ENCODE measurements at places on chromosomes 3 and 15.
A peak's percentile ranks its signal among the peaks of the same experiment; 100 is the strongest.

DNA sequence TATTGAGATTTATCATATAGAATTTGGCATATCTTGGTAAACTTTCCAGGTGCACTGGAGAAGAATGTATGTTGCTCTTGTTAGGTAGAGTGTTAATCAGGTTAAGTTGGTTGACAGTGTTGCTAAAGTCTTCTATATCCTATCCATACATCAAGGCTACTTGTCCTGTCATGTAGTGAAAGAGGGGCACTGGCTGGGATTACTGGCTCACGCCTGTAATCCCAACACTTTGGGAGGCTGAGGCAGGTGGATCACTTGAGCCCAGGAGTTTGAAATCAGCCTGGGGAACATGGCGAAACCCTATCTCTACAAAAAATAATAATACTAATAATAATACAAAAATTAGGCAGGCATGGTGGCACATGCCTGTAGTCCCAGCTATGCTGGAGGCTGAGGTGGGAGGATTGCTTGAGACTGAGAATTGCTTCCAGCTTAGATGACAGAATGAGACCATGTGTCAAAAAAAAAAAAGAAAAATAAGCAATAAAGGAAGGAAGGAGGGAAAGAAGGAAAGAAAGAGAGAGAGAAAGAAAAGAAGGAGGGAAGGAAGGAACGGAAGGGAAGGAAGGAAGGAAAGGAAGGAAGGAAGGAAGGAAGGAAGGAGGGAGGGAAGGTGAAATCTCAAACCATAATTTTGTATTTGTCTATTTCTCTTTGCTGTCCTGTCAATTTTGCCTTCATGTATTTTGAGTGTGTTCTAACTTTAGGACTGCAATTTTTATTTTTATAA, 57.4 kb upstream of the IQSEC1 start:
- DNase-seq: no peak

- DNase-seq: no peak
These were observed 74.3 kb downstream of the RBPMS2 start for GRCh38 chr15:64701051-64701450.

GRCh38 chr3:38268522-38268921, 2.9 kb downstream of the SLC22A13 start:
- DNase-seq: no peak

DNA sequence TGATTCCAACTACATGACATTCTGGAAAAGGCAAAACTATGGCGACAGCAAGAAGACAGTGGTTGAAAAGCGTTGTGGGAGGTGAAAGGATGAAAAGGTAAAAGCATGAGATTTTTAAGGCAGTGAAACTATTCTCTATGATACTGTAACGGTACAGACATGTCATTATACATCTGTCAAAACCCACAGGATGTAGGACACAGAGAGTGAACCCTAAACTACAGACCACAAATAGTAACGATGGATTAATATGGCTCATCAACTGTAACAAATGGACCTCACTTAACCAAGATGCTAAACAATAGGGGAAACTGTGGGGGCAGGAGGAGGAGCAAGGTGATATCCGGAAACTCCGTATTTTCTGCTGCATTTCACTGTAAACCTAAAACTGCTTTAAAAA, 39.1 kb downstream of the MYO9A start:
- no peak for DNase-seq

DNA sequence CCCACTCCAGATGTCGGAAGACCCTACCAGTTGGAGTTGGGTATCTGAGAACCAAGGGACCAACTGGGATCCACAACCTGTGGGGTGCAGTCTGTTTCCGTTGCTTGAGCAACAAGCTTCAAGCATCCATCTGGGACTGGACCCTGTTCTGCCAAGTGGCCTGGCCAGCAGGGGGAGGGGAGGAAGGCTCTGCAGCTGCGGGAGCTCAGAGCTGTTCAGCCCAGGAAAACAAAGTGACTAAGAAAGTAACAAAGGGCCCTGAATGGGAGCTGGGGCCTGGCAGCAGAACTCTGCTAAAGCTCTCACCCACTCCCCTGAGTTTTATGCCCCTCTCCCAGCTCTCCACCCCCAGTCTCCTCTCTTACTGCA, 2.7 kb downstream of the TYRO3 start:
- DNase-seq: no peak

DNA sequence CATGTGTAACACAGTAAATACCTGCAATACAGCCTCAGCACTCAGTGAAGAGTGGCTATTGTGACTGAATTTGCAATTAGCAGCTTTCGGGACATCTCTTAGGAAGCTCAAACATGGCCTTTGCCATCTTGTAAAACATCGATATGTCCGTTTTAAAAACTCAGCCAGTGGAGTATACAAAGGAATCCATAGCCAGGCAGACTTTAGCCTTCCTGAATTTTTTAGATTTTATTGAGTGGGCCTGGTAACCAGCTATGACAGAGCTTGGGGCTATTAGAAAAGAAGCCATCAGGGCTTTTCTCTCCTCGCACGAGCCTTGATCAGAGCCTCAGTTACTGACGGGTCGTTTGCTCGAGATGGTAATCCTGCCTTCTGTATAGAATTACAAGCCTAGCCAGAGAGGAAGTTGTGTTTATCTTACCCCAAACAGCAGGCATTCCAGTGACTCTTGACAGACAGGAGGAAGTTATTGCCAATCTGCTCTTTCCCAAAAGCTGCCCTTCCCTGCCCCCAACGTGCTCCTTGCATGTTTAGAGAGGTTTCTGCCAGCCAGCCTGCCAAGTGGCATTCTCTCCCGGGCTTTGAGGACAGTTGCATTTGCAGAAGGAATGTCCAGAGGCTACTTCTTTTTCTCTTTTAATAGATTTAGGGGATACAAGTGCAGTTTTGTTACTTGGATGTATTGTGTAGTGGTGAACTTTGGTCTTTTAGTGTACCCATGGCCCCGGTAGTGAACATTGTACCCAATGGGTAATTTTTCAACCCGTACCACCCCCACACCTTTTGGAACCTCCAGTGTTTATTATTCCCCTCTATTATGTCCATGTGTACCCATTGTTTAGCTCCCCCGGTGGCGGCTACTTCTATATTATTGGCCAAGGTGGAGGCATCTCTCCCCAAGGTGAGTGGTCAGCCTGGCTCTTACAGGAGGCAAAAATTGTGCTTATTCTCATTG, 40.6 kb downstream of the ITPR1 start:
- peak; percentile 95 for DNase-seq

DNA sequence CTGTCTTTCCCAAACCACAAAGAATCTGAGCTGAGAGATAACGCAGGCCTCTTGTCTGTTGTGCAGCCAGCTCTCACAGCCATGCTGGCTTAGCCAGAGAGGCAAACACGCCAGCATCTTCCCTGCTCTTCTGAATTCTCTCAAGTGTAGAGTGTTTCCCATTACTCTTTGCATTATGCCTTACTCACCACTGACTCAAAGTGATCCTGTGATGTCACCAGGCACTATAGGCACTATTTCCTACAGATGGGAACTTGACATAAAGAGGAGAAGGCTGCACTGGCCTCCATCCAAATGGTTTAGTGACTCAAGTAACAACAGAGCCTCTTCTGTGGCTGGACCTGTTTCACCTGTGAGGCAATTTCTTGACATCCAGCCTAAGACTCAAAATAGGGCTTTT, 44.4 kb downstream of the PDZRN3 start:
- DNase-seq: no peak

DNA sequence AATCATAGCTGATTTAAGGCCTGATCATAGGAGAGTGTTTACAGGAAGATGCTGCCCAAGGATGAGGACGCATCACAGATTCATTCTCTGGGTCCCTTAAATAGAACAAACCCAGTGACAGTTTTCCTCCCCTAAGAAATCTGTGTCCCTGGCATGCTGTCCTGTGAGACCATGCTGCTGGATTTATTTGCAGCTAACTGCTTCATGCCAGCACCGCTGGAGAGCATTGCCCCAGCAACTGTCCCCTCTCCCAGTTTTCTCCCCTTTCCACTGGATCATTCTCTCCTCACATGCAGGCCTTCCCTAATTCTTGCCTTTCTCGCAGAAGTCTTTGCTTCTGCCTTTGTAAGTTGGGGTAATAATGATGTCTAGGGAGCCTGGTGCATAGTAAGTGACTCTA, 29.3 kb upstream of the DCP1A start:
- DNase-seq: no peak

DNA sequence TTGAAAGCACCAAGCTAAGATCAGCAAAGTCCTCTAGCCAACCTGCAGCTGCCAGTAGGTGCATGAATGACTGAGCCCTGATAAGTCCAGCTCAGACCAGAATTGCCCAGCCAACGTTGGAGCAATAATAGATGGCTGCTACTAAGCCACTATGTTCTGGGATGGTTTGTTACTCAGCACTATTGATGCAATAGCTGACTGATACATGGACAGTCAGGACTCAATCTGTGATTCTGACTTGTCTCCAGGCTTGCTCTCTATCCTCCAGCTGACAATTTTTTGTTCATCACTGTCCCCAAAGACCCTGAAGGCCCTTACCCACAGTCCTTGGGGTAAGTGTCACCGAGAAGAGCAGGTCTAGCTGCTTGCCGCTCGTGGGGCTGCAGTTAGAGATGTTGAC, 55.3 kb downstream of the CDCP1 start:
- DNase-seq: no peak

DNA sequence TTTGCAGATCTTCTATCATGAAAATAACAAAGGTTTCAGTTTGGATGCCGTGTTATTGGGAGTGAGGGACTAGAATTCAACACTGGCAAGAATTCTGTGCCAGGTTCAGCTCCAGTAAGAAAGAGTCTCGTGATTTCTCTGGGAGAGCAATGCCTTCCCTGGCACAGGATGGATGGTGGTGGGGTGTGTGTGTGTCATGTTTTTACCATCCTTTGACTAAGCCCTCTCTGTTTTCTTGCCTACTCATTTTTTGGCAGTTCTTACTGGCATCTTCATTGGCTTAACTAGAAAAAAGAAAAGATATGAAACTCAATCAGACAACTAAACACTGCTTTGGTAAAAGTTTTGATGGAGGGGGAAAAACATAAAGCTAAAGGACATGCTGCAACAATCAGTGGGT, 86.6 kb downstream of the FMN1 start:
- no peak for DNase-seq

- DNase-seq: no peak
These were observed 176.6 kb downstream of the XXYLT1 start for GRCh38 chr3:195094191-195094921.

- DNase-seq: no peak
These were observed 425.0 kb upstream of the ADAMTS9 start for GRCh38 chr3:65112751-65113300.

DNA sequence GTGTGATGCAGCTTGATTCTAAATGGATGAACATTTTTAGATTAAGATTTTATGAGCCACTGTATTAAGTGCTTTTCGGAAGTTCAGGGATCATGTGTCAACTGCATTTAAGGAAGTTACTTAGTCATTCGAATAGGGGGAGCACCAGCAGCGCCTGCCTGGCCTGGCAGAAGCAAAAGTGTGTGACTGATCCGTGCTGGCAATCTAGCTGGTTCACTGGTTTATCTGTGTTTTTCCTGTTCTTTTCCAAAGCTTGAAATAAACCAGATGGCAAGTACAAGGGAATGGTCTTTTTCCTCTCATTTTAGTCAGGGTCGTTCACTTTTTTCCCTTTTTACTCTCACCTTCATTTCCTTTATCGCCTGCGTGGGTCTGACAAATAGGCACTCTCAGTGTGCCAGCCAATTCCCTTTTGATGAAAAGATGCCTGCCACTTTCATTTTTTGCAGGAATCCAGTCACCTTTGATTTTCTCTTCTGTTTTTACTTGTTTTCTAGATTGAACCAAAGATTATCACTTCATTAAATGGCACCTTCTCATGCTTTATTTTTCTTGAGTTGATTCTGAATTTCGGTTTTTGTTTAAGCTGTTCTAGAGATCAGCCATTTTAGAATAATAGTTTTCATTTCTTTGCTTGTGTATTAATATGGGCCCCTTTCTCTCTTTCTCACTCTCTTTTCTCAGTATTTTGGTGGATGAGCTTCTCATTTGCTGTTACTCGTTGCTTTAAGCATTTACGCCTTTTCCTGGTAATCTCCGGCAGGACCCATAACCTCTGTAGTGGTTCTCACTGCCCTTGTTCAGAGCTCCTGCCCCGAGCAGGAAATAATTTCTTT, 2.8 kb downstream of the ABHD2 start:
- peak; percentile 16 for DNase-seq

DNA sequence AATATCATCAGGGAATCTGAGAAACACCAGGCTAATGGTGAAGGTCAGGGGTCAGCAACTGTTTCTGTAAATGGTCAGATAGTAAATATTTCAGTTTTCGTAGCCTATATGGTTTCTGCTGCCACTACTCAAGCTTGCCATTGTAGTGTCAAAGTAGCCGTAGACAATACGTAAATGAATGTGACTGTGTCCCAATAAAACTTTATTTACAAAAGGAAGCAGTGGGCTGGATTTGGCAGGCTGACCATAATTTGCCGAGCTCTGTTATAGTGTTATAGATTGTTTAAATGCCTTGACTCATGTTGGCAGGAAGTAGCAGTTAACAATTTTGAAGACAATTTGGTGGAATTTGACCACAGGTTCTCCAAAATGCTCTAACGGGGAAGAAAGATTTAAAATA, 548.2 kb downstream of the FOXP1 start:
- DNase-seq: no peak

GRCh38 chr15:41490355-41490754, 3.3 kb upstream of the ITPKA start:
- no peak for DNase-seq

- peak; percentile 77 for DNase-seq
These were observed at the start of gene SLITRK3 for GRCh38 chr3:165195640-165196576. Gene SLITRK3, minus strand, starts transcription at chr3:165196384. Its CDS starts 5,554 bp downstream, at chr3:165190830.

DNA sequence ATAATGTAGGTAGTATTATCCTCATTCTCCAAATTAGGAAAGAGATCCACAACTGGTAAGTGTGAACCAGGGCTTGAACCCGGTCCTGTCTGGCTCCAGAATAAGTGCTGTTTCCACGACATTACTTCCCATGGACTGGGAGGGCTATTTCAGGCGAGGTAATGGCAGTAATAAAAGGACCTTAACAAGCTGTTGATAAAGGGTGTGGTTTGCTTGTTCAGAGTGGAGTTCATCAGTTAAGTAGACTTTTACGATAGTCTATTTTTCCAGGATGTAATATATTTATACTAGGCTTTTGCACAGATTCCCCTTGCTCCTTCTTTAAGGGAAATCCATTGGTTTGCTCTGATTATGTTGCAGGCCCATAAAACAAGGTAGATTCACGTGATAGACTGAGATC, 88.4 kb upstream of the TNFAIP8L3 start:
- no peak for DNase-seq

DNA sequence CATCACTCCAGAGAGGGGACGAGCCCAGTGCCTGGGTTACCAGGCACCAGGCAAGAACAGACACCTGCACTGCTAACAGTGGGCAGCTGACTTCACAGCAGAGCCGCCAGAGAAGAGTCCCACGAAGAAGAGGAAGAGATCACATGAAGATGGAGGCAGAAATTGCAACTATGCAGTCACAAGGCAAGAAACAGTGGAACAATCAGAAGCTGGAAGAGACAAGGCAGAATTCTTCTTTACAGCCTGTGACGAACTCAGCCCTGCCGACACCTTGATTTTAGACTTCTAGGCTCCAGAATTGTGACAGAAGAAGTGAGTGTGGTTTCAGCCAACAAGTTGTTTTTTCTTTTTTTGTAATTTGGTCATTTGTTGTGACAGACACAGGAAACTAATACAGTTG, 59.2 kb downstream of the IL12A start:
- DNase-seq: no peak

- no peak for DNase-seq
These were observed 82.0 kb downstream of the CNTN3 start for GRCh38 chr3:74532446-74532845.

- DNase-seq: no peak
These were observed 92.4 kb downstream of the MB21D2 start for GRCh38 chr3:192825216-192825615.

All from NCI-H524 (cell line).